ENCODE measurements at places on chromosomes 12 and 14.

- no peaks in the 10 kb centered on the region for H3K27me3 ChIP-seq
- peaks cover 2% of the 10 kb centered on the region for H3K36me3 ChIP-seq
- no peak for DNase-seq
- H3K4me1 ChIP-seq: peaks cover 7% of the 10 kb centered on the region
- H3K27ac ChIP-seq: no peak overlapping the region
- H3K4me3 ChIP-seq: no peak overlapping the region
Measured at GRCh38 chr12:66092559-66093269, 37.8 kb downstream of the LLPH start.

DNA sequence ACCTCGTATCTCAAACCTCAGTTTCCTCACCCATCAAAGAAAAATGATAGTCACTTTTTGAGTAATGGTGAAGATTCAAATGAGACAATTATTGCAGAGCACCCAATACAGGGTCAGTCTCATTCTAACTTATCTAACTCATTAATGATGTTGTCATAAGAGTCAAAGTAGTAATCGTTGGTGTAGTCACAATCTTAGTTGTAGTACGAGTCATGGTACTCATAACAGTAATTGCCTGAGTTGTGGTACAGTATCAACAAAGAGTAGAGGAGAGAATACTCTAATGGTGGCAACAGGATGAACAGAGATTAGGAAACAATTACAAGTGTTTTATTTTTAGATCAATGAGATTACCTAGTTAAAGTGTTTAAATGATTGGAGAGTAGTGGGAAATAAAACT, 93.6 kb upstream of the TMTC2 start:
- H3K36me3 ChIP-seq: peaks cover 1% of the 10 kb centered on the region
- peaks cover 8% of the 10 kb centered on the region for H3K27me3 ChIP-seq
- no peak for DNase-seq
- no peak overlapping the region for H3K4me3 ChIP-seq

- no peaks in the 10 kb centered on the region for H3K27me3 ChIP-seq
- H3K4me1 ChIP-seq: peaks cover 12% of the 10 kb centered on the region
- peak overlapping the region; percentile 55 for H3K27ac ChIP-seq
- no peaks in the 10 kb centered on the region for H3K36me3 ChIP-seq
Measured at GRCh38 chr14:34379816-34380470, 82.1 kb downstream of the SPTSSA start.

DNA sequence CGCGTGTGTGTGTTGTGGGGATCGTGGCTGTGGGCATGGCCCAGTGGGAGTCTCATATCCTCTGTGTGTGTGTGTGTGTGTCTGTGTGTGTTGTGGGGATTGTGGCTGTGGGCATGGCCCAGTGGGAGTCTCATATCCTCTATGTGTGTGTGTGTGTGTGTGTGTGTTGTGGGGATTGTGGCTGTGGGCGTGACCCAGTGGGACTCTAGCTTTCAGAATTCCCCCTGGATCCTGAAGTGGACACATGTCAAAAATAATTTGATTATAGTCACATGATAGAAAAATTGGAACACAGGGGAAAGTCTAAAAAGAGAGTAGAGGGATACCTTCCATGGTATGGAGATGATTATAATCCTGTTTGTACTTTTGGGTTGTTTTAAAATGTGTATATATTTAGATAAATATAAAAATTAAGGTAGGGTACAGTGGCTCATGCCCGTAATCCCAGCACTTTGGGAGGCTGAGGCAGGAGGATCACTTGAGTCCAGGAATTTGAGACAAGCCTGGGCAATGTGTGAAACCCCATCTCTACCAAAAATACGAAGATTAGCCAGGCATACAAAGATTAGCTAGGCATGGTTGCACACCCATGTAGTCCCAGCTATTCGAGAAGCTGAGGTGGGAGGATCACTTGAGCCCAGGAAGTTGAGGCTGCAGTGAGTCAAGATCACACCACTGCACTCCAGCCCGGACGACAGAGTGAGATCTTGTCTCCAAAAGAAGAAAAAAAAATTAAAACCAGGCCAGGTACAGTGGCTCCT, 11.0 kb downstream of the PAPLN start:
- H3K27ac ChIP-seq: no peak overlapping the region
- H3K36me3 ChIP-seq: peaks cover 9% of the 10 kb centered on the region
- H3K4me1 ChIP-seq: peaks cover 10% of the 10 kb centered on the region
- no peaks in the 10 kb centered on the region for H3K27me3 ChIP-seq
